Anterior cingulate cortex (tissue), 58 donors: ENCODE measurements at places on chromosomes 2 and 18.

GRCh38 chr2:88657131-88657530 lies 29.9 kb upstream of the EIF2AK3 start:
- DNase-seq, result no peak

DNA sequence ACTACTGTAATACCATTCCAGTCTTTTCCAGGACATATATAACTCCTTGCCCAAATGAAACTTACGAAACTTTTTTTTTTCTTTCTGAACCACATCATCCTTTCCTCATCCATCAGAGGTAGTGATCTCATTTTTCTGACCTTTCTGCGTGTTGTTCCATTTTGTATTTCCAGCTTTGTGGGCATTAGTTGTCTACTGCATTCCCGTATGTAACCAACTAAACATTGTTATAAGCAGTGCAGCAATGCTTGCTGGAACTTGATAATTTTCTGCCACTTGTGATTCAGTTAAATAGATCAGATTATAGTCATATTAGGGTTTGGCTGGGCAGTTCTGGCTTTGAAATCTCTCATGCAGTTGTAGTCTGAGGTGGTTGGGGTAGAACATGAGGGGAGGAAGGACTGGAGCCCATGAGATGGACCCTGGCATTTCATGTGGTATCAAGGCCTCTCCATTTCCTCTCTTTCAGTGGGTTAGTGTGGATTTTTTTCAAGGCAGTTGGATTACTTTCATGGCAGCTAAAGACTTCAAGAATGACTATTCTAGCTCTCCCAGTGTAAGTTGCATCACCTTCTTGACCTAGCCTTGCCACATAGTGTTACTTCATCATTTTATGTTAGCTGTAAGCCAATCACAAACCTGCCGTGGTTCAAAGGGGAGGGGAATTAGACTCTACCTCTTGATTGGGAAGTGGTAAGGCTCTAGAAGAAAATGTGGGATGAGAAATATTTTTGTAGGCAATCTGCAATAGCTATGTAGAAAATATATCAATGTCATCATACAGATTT lies 80.5 kb downstream of the EHBP1 start:
- no peak for DNase-seq

DNA sequence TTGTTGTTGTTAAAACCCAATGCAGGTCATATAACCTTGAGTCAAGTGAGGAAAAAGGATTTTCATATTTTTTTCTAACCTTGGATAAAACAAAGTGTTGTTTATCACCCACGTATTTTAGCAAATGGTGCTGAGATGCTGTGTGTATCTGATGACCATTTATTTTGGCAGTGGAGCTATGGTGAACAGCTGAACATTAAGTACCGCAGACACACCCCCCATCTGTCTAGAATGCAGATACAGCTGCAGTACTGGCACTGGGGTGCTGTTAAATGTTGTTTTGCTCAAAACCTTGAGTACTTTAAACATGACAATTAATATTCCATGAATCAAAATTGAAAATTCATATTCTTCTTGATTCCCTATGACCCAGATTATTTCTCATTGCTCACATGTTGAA lies 773.3 kb upstream of the SLC39A10 start:
- DNase-seq, result no peak

DNA sequence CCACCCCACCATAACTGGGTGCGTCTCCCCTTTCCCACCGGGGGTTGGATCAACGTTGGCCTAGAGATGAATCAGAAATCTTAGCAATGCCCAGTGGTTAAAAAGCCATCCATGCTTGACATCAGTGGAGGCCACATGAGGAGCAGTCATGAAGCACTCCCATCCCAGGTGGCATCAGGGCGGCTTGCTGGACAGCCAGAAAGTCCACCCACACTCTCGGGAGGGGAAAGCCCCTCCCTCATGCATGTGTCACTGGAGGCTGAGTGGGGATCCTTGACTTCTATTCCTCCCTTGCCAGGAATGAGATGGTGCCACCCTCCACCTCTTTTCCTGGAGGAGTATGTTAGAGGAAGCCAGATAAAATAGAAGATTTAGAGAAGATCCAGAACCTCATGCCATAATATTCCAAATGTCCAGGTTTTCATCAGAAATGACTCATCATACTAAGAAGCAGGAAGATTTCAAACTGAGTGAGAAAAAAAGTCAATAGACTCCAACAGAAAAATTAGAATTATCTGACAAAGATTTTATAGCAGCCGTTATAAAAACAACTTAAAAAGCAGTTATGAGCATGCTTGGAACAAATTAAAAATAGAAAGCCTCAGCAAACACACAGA lies 507.1 kb upstream of the ID2 start:
- DNase-seq, result no peak

- DNase-seq, result no peak
Observed at GRCh38 chr2:239354791-239355136, 46.1 kb downstream of the HDAC4 start.

- no peak for DNase-seq
Observed at GRCh38 chr2:200738590-200738989, 73.1 kb upstream of the BZW1 start.

DNA sequence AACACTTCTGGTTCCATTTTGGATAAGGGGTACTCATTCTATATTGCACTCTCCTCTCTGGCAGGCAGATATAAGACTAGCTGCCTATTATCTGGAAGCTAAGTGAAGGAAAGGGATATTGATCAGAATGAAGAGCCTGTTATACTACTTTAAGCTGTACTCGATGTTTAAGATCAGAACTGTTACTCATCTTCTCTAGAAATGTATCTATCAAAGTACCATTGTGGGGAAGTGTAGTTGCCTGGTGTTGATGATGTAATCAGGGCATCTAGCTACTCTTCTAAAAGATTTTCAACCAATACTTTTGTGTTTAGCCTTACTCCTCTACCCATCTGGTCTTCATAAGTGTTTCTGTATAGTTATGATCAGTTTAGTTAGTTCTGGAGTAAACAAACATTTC lies 5.8 kb downstream of the CAMKMT start:
- DNase-seq, result no peak

DNA sequence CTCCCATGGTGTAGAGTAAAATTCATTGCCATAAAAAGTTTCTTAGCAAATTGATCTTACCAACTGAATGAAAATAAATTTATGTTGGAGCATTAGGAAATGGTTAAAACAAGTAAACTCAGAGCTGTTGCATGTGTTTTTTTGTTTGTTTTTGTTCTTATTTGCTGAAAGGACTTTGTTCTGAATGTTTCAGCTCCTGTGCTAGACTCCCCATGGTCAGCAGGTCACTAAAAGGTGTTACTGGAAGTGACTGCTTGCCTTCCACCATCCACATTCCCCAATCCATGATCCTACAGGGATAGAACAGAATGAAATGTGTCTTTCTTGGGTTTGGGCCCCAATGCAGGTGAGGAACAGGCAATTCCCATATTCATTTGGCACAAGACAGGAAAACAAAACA lies 101.8 kb downstream of the ALK start:
- DNase-seq, result no peak

GRCh38 chr2:85112906-85113625 lies 20.1 kb upstream of the TCF7L1 start:
- DNase-seq, result no peak

DNA sequence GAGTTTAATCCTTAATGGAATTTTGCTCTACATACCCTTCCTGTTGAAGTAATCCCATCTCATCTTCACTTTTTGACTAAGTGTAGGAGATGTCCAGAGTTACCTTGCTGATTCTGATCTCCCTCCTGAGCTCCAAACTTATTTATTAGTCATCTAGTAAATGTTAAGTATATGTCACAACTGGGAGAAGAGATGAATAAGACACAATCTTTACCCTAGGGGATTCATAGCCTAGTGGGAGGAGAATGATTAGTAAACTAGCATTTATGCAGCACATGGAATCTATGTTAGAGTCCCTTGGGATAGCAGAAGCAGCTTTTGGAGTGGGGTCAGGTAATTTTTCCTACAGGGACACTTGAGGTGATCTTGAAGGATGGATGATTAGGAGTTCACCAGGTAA lies 20.7 kb downstream of the ACVR2A start:
- no peak for DNase-seq

DNA sequence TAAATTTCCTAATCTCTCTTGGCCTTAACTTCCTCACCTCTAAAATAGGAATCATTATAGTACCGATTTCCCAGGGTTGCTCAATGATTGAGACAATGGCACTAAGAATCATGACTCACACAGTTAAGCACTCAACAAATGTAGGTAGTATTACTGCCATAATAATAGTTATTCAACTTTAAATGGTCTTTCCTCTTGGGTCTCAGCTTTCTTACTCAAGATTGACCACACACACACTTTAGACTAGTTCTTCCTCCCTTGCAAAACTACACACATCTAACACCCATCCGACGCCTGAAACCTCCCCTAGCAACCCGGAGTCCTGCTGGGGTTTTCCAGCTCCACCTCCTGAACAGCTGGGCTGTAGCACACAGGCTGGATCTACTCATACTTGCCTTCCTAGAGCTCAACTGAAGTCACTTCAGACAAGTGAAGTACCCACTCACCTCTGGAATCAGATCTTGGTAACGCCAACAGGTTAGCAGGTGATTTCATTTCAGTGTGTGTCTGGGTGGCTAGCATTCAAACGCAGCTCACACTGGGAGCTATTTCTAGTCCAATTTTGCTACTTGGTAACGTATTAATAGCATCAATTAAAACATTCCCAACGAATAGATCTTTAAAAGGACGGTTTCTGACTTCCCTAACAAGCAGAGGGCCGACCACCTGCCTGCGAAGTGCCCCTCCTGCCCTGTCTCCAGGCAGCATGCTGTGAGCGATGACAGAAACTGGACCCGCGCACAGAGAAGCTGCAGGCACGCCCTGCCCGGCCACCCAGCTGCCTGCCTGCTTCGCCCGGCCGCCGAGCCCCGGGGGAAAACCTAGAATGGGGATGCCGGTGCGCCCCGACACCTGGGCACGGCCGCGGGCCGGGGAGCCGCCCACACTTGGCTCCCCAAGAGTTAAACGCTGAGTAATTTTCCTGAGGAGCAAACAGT lies 1.1 kb downstream of the UXS1 start:
- no peak for DNase-seq

GRCh38 chr2:47033102-47033880 lies 117.7 kb upstream of the MCFD2 start:
- DNase-seq, result no peak

DNA sequence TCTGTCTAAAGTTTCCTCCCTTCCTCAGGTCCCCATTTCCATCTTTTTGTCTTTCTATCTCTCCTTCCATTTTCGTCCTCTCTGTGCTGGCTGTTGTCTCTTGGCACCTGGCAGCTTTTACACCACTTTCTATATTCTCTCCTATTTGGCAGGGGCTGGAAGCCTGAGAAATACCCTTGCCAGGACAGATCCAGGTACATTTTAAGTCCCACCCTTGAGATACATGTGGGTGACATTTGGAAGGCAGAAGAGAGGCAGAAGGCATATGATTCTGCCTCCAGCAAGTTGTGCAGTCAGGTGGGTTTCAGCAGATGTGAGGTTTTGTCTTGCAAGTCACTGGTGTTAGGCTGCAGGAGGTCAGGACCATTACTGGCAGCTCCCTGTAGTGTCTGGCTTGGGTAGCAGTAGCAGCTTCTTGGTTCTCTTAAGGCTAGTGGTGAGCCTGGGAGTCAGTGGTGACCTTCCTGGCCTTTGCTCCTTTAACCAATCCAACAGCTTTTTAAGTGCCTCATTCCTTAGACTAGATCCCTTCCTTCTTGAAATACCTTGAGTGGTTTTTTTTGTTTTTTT lies 90.1 kb downstream of the CAPN13 start:
- no peak for DNase-seq

DNA sequence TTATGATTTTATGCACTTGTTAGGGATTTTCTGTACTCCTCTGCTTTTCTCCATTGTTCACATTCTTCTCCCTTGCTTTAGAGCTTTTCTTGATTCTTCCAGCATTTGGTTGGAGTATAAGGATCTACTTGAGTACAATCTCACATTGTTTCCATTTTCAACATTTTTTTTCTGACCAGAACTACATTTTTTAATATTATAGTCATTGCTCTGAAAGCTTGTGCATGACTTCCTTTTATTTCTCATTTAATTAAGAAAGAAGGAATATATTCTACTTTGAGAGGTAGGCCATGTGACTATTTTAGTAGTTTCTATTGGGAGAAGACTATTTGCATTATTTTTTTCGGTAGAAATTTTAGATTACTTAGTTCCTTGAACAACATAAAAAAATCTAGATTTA lies 200.4 kb downstream of the TMEM247 start:
- DNase-seq, result no peak

GRCh38 chr2:173388795-173389194 lies 34.1 kb downstream of the CDCA7 start:
- no peak for DNase-seq

DNA sequence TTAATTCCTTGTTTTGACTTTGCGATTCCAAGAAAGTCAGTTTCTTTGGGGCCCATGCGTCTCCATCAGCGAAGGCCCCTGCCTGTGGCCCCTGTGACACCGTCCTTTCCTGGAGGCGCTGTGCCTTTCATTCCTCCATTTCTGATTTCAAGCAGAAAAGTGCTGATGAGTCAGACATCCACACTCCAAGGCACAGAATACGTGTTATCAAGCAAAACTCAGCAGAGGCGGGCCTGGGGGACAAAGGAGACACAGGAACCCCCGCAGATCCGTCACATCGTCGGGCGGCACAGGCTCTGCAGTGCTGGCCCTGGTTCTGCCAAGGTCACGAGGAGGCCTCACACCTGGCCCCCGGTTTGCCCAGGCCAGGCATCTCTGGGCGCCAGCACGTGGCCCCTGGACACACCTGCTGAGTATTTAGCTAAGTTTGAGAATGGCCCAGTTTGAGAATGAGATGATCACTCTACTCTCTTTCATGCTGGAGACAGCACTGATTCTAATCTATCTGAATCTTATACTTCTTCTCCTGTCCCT lies 7.2 kb upstream of the SALL3 start:
- no peak for DNase-seq

- DNase-seq, result no peak
Observed at GRCh38 chr2:221229099-221229498, 343.0 kb downstream of the EPHA4 start.

DNA sequence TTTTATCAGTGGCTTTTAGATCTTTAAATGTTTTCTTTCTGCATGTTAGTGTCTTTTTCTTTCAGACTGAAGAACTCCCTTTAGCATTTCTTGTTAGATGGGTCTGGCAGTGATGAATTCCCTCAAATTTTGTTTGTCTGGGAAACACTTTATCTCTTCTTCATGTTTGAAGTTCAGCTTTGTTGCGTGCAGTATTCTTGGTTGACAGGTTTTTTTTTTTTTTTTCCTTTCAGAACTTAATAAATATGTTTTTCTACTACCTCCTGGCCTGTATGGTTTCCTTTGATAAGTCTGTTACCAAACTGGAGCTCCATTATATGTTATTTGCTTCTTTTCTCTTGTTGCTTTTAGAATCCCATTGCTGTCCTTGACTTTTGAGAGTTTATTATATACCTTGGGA lies 89.8 kb upstream of the ACKR3 start:
- no peak for DNase-seq

- DNase-seq, result no peak
Observed at GRCh38 chr2:158783923-158784322, 11.2 kb upstream of the DAPL1 start.
